GM23338 (cell line): ENCODE measurements at places on chromosomes 5 and 9. TPM values are rescaled to one million over a fixed set of nuclear protein-coding genes. Genes with fewer than 3 reads are reported as not detected.

DNA sequence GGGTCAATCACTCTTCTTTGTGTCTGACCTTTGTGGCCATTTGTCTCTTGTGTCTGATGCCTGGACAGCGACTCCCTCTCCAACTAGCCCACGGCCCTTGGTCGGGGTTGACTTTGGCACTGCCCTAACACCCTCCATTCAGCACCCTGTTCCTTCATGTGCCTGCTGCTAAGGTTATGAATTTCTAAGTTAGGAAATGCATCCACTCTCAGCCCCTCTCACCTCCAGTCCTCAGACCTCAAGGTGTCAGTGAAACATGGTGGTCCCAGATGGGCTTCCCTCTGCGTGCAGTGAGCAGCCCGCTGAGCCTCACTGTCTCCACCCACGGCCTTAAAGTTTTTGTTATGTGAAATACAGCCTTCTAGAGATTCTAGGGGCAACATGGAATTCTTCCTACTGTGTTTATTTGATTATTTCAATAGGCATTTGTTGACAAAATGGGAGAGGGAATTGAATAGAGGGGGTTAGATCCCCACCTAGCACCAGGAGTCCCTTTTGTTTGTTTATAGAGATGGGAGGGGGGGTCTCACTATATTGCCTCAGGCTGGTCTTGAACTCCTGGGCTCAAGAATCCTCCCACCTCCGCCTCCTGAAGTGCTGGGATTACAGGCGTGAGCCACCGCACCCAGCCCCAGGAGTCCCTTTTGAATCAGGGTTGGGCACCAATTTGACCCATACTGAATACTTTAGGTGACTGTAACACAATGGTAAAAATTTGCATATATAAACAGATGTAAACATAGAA is 1.6 kb upstream of the GLIPR2 start:
- peak; percentile 40 for DNase-seq

- peak; percentile 55 for DNase-seq
Measured at GRCh38 chr9:83537331-83538171, 650 bp downstream of the FRMD3 start.

- no peak for DNase-seq
Measured at GRCh38 chr5:142078221-142078620, 30.4 kb upstream of the NDFIP1 start.

DNA sequence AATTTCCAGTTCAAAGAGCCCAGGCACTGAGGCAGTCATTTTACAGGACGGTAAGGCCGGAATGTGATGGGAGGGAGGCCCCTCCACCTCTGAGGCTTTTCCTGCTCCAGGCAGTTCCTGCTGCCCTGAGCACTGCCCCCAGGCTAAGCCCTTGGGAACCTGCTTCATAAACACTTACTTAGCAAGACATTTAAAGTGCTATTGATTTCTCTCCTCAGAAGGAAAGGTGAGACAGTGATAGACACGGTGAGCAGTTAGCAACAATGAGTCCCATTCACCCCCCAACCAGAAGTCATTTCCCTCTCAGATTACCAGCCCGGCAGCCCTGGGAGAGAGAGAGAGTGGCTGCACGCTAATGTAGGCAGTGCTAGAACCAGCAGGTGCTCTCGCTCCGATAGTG is 462.5 kb downstream of the SPOCK1 start:
- peak; percentile 72 for DNase-seq

The TRPM3 gene
- polyA plus RNA-seq, result 1.2 and 2.8 TPM in 2 replicates

GRCh38 chr5:81556809-81557208 is 162.9 kb upstream of the ACOT12 start:
- DNase-seq, result no peak

DNA sequence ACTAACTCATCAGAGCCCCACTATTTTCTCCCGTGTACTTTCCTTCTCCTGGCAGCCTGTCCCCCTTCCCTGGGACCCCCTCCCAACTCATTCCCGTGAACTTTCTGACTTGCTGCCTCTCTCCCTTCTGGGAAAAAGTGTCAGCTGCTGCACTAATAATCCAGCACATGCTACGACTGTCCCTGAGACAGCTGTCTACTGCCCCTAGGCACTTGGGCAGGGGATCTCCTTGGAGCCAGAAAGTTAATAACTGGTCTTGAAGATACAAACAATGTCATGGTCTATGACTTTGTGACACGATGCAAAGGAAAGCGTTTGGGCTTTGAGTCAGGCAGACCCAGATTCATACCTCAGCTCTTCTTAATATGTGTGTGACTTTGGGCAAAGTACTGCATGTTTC is 10.1 kb upstream of the RNF183 start:
- no peak for DNase-seq

DNA sequence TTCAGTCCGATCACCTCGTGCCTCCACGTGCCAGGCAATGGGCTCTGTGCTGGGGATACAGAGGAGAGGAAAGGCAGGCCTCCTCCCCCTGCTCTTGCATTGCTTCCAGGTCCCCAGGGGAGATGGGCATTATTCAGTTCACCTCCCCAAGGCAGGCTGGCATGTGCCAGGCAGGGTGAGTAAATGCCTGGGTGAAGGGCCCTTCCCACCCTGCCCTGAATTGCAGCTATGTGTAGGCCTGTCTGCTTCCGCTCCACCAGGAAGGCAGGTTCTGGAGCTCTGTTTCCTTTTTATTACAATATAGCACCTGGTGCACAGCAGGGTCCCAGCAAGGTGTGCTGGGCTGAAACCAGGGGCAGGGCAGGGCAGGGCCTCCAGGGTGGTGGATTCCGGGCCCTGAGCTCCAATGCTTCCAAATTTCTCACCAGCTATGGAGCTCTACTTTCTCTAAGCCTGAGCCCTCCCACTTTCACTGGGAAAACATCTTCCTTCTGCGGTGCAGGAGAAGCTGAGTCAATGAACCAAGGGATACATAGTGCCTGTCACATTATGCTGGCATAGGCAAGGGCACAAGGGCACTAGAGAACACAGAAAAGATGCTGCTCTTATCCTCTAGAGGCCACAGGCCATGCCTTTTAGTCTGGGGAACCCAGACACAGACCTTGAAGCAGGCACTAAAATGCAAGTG is 42.0 kb downstream of the SHB start:
- no peak for DNase-seq

DNA sequence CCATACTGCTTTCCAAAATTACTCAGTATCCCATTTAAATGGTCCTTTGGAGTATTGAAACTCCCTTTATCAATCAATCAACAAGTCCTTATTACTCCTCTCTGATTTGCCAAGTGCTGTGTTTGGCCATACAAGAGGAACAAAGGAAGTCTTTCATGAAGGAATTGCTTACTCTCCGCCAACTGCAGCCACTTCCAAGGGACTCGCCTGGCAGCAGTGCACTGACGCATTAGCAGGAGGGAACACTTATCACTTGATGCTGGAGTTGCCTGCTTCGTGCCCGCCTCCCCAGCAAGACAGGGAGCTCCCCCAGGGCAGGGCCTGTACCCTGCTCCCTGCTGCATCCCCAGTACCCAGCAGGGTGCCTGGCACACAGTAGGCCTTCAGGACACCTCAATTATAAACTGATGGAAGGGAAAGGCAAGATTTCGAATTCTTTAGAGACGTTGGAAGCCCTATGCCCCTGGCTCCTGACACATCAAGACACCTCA is 97.9 kb downstream of the CRB2 start:
- DNase-seq, result no peak

DNA sequence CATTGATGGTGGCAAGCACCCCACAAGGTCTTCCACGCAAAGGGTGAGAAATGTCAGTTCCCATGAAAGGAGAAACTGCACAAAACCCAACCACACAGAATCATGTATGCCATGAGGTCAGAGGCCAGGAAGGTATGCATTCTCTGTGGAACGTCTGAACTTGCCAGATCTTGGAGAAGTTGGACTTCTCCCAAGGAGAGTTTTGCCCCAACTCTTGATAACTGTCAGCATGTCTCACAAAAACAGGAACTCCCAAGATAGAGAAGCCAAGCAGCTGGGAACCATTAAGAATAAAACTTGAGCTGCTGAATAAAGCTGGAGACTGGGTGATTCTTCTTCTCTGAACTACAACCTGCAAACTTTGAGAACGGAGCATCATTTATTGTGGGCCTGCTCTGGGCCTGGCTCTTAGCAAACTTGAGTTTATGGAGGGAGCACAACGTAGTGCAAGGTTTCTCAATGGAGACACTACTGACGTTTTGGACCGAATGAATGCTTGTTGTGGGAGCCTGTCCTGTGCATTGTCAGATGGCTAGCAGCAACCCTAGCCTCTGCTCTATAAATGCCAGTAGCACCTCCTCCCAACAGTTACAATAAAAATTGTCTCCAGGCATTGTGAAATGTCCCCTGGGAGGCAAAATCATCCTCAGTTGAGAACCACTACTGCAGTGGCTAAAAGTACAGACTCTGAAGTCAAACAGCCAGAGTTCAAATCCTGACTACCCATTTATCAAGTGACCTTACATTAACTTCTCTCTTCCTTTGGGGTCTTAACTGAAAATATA is 193.5 kb downstream of the ACTL7B start:
- no peak for DNase-seq

DNA sequence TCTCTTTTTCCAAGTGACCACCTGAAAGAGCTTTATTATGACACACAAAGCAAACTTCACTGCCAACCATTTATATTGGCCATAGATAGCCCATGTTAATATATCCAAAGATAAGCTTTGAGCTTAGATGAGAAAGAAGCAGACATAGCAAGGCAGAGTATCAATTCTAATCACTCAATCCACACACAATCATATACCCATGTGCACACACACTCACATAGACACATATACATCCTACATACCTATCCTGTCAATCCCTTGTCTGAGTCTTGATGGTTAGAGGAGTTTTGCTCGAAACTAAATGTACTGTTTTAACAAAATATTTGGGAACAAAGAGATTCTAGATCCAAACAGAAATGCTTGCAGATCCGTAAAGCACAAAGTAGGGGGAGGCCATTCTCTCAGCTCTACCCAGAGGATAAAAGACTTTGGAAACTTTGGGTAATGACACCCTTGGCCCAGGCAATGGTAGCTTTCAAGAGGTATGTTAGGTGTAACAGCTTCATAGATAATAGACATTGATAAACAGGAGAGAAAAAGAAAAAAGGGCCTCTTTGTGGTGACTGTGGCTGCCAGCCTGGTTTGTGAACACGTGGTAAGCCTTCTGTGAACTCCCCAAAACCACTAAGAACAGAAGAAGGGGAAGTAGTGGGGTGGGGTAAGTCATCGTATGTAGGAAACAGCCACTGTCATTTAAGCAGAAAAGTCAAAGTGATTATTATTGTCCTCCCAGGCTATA is 121.6 kb downstream of the TLR4 start:
- no peak for DNase-seq

GRCh38 chr5:169548315-169548714 is 35.3 kb upstream of the SPDL1 start:
- peak; percentile 55 for DNase-seq

The IARS1 gene
- polyA plus RNA-seq, result 94.6 and 105 TPM in 2 replicates
